NCI-H1417 treated with DMSO at 0.1 percent for 48 hours (cell line): ENCODE measurements at places on chromosomes 2 and 18.

GRCh38 chr2:179201869-179202268 lies 62.8 kb downstream of the SESTD1 start:
- no peak for DNase-seq

DNA sequence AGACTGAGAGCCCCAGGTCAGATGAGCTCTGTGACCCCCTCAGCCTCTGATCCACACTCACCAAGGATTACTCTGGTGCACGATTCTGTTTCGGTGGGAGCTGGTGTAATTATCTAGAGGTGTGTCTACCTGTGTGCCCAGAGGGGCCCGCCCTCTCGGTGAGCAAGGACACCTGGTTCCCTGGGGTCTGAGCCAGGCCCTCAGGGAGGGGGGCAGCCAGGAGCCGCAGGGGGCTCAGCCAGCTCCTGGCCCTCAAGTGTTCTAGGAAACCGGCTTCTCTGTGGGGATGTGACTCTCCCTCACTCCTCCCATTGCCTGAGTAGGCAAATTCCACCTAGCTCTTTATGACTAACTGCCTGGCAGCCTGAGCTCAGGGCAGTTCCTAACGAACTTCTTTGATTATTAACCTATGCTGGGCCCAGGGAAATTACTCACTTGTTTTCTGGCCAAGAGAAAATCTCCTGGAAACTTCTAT lies 17.4 kb downstream of the AGAP1 start:
- no peak for DNase-seq

GRCh38 chr2:86056590-86057331 lies 48.9 kb downstream of the POLR1A start:
- DNase-seq: no peak

DNA sequence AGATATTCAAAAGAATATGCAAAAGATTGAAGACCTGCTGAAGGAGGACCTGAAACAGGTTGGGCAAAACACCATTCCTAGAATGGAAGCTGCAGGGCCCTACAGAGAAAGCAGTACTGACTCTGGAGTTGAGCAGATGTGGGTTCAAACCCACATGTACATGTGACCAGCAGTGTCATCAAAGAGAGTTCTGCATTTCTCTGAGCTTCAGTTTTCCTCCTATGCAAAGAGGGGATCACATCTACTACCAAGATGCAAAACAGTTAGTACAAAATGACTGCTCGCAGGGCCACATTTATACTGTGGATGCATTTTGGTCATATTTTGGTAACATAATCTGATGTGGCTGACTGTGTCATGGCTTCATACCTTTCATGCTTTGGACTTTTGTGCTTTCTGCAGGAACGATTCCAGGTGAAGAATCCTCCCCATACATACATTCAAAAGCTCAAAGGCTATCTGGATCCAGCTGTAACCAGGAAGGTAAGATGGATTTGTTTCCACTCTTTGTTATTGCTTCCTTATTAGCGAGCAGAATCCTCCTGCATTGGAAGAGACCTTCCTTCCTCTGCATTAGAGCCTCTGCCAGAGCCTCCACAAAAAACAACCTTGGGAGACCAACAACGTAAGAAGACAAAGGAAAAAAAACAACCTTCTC lies 174.8 kb downstream of the PRPF40A start:
- no peak for DNase-seq

DNA sequence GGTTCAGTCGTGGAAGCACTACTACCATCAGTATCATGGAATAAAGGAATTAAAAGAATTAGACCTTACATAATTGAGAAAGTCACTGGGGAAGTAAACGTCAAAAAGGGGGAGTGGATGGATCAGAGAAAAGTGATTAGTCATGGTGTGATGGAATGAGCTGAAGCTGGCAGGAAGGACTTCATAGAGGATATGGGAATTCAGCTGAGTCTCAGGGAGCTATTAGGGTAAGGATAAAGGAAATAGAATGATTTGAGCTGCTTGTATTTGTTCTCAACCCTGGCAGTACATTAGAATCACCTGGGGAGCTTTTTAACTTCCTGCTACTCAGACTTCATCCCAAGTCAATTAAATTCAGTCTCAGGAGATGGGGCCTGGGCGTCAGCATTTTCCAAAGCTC lies 53.4 kb upstream of the SETBP1 start:
- no peak for DNase-seq

GRCh38 chr18:64037812-64038414 lies 68.0 kb downstream of the SERPINB8 start:
- DNase-seq: peak; percentile 54

DNA sequence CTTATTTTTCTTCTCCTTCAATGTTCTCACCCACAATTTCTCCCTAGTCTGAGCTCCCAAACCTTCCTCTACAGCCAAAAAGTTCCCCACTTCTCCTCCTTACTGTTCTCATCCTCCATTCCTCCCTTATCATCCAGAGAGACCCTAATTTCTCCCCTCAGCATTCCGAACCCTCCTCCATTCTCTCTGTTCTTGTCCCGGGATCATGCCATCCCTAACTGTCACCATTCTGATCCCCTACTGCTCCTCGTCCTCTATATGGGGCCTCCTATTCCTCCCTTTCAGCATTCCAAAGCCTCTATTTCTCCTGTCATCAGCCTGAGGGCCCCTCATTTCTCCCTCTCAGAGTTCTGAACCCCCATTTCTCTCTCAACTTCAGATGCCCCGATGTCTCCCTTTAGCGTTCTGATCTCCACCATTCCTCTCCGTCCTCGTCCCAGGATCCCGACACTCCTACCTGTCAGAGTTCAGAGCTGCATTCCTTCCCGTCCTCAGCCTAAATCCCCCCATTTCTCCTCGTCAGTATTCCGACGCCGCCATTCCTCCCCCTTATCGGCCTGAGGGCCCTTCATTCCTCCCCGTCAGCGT lies 522 bp downstream of the MBD1 start:
- DNase-seq: no peak

DNA sequence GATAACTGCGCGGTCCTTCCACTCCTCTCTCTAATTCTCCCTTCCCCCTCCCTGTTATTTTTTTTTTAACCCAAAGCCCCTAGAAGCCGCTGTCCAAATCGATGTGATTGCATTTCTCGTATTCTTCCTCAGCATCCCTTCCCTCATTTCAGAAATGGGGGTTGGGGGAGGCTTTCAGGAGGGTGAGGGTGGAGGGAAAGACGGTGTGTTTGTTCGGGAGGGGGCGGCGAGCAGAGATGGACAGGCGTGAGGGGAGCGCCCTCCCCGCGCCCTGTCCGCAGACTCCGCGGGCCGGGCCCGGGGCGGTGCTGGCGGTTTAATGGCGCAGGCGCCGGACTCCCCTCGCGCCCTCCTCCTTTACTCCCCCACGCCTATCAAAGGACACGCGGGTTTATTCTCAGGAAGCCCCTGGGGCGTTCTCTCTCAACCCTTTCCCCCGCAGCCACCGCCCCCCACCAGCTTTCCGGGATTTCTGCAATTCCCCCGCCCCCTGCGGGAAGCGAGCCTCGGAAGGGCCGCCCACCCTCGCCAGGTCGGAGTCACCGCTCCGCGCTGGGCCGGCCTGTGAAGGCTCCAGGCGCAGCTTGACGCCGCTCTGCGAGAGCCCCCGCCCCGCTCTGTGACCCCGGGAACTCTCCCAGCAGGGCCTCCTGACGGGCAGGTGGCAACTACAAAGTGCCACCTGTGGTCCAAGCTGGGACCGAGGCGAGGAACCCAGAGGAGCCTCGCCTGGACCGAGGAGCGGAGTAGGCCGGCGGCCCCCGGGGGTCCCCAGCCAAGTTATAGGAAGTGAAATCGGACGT lies 981 bp downstream of the ST8SIA3 start:
- peak; percentile 80 for DNase-seq

DNA sequence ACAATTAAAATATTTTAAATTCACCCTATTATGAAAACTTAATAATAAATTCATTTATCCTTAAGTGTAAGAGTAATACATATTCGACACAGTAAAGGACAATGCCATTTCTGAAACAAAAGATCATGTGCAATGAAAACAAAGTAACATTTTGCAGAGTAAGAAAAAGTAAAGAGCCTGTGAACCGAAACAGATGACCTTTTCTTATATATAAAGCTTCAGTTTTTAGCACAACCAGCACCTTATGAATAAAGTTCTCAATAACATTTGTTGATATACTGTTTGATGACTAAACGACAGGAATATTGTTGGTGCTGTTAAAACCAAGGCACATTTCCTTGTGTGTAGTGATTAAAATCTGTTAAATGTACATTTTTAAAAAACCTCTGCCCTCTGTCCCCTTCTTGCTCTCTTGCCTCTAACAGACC lies 1.5 kb downstream of the PELI1 start:
- DNase-seq: no peak

- DNase-seq: no peak
Measured at GRCh38 chr2:6394276-6394675, 471.4 kb downstream of the CMPK2 start.

- no peak for DNase-seq
Measured at GRCh38 chr2:238793801-238794449, 54.0 kb upstream of the TWIST2 start.

- DNase-seq: no peak
Measured at GRCh38 chr2:233386382-233387041, 32.2 kb downstream of the DGKD start.

DNA sequence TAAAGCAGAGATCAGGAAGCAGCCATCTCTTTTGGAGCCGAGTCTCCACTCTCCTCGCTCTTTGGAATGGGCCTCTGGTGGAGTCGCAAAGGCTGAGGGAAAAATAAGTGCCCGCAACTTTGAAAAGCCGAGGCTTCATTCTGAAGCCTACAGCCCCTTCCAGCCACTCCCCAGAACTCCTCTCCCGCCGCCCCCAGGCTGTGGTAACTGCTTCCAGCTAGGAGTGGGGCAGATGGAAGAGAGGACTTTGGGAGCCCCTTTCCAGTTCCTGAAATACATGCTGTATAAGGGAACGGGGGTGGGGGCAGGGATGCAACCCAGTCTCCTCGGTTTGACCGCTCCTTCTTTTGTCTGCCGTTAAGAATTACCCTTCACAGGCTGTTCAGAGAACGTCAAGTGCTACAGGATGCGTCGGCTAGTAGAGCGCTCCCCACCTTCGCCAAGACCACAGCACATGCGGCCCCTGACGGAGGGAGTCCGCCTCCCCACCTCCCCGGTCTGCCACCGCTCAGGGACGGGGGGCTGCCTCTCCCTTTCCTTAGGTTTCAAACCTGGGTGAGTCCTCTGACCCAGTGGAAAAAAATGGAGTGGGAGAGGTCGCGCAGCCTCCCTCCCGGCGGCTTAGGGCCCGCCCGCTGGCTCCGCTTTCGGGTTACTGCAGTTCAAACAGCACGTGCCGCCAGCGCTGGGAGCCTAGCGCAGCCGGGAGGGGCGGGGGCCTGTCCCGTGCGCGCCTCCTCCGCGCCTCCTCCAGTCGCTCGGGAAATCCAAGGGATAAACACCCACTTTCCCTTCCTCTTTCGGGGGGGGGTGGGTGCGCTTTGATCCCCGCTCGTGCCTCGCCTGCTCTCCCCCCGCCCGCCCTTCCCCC lies 4.9 kb downstream of the CYP26B1 start:
- no peak for DNase-seq

GRCh38 chr2:225182126-225182525 lies 139.9 kb upstream of the DOCK10 start:
- no peak for DNase-seq

- DNase-seq: no peak
Measured at GRCh38 chr2:2131075-2131789, 199.8 kb downstream of the MYT1L start.

DNA sequence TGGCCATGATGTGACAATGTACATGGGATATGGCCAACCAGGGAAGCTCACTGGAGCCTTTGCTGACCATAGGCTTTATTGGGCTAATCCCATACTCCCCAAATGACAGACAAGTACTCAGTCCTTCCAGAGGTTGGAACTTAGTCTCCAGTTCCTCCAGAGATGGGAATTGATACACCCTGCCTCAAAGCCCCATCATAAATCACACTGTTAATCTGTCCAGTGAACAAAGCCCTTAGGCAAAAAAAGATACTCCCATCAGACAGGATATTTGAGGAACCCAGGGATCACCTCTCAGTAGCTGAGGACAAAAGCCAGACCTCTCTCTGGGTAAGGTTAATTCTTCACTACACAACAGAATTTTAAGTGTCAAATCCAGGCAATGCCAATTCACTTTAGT lies 247.5 kb upstream of the CDH20 start:
- peak; percentile 56 for DNase-seq

DNA sequence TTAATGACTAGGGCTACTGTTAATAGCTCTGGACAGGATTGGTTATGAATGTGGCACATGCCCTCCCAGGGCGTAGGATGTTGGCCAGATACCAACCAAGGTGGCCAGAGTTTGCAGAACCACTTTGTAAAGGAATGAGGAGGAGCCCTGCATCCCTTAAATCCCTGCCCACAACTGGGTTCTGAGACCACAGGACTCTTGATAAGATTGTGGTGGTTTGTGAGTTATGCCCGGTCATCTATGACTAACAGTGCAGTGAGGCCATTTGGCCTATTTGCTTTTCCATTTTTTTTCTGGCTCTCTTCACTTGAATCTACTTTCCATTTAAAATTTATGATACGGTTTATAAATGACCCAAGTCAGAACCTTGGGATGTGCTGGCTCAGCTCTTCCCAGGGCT lies 294.5 kb downstream of the PRKCE start:
- no peak for DNase-seq

DNA sequence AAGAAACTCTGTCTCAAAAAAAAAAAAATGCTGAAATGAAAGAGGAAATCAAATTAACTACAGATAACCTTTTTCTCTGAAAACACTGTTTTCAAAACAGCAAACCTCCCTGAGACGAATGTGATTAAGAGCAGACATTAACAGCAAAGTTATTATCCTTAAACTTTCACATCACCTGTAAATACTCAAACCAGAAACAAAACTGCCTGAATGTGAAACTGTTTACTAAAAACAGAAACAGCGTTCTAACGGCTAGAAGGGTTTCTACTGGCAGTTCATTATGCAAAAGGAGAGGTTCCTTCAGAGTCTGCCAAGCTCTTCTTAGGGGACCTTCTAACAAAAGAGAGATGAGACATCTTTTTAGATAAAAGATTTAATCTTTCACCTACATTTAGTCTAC lies 45.9 kb downstream of the PNO1 start:
- no peak for DNase-seq

DNA sequence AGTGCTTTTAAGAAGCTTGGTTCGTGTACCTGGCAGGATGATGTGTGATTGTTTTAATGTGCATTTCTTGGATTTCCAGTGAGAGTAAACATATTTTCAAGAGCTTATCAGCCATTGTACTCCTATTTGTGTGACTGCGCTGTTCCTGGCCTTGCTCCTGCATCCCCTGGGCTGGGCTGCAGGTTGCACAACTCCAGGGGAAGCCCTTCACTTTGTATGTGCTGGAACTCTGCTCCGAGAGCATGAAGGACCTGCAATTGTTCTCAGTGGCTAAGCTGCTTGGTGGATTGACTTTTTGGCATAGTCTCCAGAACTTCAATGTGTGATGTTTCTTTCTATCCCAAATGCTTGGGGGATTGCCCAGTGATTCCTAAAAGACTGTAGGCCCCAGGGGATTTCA lies 18.8 kb downstream of the ATP6V1C2 start:
- no peak for DNase-seq

DNA sequence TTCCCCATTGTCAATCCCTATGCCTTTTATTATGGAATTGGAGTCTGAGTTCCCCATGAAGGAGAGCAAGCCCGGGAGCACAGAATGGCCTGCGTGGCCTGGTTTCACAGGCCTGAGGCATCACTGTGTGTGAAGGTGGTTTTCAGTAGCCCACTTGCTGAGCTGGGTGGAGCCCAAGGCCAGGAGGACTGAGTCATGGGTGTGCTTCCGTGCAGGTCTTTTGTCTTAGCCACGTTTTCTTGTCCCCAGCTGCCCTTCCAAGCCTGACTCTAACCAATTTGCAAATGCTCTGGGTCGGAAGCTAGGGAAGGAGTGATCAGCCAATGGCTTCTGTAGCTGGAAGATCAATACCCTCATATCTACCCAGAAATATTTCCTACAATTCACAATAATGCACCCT lies 119.2 kb downstream of the MAPK4 start:
- DNase-seq: no peak
